ENCODE measurements at places on chromosomes 3 and 15. TPM values are rescaled to one million over a fixed set of nuclear protein-coding genes. Genes with fewer than 3 reads are reported as not detected.

GHSR gene
- not detected for total RNA-seq

LRRN1 gene
- total RNA-seq, result 5.1 TPM

RBSN gene
- total RNA-seq, result 18.6 TPM

SYNPR gene
- total RNA-seq, result not detected

AMIGO3 gene
- total RNA-seq, result not detected

KNSTRN gene
- 14.5 TPM for total RNA-seq

OIP5 gene
- 3.5 TPM for total RNA-seq

GOLGA6L10 gene
- 0.91 TPM for total RNA-seq

SLC24A5 gene
- total RNA-seq, result not detected

WDR72 gene
- total RNA-seq, result not detected

C15orf39 gene
- total RNA-seq, result 4.6 TPM

GPR87 gene
- total RNA-seq, result not detected

PLSCR2 gene
- not detected for total RNA-seq

CFAP92 gene
- total RNA-seq, result 0.32 TPM

LOXL1 gene
- total RNA-seq, result 5.1 TPM

P2RY1 gene
- total RNA-seq, result 1.0 TPM

MORC1 gene
- not detected for total RNA-seq

CCR2 gene
- 0.36 TPM for total RNA-seq

TPRG1 gene
- 6.1 TPM for total RNA-seq

SPINT1 gene
- total RNA-seq, result 0.20 TPM

TEX55 gene
- total RNA-seq, result not detected

PRRT3 gene
- 1.8 TPM for total RNA-seq

SH2D7 gene
- total RNA-seq, result not detected

CELSR3 gene
- 0.14 TPM for total RNA-seq

ASB14 gene
- 5.0 TPM for total RNA-seq

Measured in psoas muscle (tissue), 8 donors.